AG04450 (cell line): ENCODE measurements at places on chromosomes 11 and 22.

DNA sequence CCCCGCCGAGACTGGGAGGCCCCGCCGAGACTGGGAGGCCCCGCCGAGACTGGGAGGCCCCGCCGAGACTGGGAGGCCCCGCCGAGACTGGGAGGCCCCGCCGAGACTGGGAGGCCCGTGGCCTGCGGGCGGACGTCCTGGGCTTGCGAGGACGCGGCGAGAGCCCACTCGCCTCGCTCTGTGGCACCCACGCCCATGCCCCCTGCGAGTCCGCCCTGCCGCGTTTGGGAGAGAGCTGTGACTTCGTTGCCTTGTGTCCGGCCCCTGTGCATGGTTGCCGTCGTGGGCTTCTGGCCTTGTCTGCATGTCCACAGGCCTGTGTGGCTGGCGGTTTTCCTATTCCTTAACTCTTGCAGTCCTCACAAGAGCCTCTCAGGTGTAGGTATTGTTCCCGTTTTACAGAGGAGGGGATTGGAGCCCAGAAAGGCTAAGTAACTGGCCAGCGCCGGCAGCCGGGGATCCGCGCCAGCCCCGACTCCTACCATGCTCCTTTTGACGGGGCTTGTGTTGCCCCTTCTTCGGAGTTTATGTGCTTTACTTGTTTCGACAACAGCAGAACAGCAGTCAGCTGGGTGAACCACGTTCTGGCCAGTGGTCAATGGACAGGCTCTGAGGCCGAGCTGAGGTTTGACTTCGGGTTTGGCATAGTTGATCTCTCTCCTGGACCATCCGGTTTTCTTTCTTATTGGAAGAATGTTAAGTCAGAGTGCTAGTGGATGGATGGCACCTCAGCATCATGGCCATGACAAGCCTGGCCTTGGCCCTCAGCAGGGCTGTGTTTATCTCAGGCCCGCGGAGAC lies 741 bp downstream of the PHRF1 start:
- DNase-seq = no peak

DNA sequence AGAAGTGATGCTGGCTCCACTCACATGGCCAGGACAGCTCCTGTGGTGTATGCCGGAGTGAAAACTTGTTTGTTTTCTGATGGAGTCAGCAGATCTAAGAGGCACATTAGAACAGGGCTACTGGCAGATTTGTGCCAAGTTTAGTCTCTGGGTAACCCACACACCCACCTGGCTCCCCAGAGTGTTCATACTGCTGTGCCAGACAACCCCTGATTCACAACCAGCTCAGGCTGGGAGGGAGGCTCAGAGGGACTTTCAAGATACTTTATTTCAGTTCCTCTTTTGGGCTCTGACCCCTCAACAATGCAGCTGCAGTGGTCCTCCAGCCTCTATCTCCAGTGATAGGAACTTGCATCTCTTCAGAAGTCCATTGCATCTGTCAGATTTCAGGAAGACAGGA lies 8.5 kb downstream of the NTM start:
- DNase-seq = no peak

DNA sequence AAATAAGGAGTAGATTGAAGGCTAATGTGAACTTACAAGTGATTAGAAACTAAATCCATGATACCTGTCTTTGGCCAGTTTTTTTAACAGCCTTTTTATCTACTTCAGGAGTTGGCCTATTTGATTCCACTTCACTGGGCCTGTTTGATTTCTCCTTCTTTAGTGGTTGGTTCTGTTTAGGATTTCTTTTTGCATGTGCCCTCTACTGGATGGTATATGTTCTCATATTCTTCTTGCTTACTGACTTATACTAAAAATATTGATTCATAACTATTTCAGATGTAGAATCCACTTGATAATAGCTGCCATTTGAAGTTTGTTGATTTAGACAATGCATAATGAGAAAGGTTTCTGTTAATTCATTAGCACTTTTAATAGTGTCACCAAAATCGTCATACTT lies 53.9 kb downstream of the USP47 start:
- no peak for DNase-seq

DNA sequence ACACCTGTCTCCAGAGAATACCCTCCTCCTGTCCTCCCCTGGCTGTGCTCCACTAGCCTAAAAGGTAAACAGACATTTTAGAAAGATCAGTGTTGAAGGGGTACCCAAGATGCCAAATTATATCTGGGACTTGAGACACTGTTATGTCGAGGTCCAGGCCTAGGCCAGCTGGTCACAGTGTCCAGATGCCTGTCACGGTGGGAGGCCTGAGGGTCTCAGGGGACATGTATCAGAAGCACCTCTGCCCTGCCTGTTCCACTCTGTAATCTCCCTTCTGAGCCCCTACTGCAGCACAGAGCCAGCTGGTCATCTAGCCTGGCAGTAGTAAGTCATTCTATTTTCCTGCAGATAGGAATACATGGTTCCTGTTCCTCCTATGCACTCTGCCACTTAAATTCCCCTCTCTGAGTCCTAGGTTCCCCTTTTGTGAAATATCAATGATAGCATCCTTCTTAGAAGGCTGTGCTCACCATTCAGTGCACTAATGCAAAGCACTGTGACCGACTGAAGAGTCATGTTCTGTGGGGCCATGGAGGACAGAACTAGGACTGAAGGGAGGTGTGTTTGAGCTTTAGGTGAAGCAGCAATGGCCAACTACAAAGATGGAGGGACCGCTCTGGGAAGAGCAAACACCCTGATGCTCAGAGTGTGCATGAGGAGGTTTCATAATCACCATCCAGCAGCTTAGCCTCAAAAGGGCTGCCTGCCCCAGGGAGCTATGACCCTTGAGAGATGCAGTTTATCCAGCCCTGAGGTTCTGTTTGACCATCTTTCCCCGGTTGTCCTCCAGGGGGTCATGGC lies 44.8 kb upstream of the TUB start:
- DNase-seq = no peak

- no peak for DNase-seq
These were observed 74.5 kb downstream of the INSC start for GRCh38 chr11:15189189-15189588.

DNA sequence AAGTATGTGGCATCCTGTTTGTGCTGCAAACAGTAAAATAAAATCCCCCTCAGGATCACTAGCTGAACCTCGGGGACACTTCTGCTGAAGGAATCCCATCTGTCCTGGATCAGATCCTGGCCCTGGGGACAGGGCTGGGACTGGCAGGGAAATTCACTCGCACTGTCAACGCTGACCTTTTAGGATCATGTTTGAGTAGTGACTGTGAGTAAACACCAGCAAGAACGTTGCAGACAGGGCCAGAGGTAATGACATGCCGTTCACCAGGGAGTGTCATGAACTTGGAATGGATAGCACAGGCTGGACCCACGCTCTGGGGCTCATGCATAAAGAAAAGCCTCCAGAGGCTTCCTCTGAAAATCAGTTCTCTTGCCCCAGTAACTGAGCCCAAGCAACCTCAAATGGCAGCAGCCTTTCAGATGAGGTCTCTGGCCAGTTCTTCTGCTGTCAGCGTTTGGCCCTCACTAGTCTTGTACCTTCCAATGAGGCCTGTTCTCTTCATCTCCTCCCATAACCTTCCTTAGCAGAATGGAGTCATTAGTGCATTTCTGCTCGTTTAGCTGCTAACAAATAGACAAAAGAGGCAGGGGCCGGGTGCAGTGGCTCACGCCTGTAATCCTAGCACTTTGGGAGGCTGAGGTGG lies 51.0 kb upstream of the BARX2 start:
- DNase-seq = no peak

DNA sequence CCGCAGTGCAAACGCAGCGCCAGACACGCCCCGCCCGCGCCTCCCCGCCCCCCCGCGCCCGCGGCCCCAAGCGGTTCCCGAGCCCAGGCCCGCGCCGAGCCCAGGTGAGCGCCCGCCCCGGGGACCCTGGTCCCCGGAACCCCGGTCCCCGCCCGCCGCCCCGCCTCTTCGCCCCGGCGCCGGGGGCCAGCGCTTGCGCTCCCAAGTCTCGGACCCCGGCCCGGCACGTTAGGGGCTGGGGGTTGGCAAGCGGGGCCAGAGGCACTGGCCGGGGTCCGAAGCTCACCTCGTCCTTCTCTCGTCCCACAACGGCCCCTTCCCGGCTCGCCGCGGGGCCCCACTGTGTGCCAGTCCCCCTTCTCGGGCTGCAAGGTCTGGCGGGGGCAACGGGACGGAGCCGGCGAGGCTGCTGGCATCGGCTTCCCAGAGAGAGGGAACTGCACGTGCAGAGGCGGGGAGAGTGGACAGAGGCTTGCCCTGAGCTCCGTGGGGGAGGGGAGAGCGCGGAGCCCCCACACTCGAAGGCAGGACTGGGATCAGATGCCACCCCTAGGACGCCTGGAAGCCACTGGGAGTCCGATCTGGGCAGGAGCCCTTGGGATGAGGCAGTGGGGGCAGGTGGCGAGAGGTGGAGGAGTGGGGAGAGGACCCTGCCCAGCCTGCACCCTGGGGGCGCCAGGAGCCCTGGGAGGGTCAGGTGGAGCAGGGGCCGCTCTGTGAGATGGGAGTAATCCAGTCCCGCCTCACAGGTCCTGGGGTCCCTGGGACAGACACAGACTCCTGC lies 1.8 kb upstream of the AIFM3 start:
- DNase-seq = no peak

DNA sequence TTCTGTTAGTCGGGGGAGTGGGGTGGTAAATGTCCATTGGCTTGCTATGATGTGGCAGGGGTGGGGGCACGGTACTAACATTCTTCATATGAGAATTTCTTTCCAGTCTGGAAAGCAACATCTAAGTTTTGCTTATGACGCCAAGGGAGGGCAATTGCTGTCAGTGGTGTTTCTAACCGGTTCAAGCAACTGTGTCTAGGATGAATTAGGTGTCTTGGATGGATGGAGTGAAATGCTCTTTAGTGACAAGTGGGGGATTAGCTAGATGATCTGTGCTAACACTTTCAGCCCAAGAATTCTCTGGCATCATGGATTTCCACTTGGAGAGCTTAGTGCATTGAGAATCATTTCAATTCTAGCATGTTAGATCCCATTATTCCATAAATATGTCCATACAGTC lies 262.6 kb upstream of the SORL1-AS1 start:
- no peak for DNase-seq

DNA sequence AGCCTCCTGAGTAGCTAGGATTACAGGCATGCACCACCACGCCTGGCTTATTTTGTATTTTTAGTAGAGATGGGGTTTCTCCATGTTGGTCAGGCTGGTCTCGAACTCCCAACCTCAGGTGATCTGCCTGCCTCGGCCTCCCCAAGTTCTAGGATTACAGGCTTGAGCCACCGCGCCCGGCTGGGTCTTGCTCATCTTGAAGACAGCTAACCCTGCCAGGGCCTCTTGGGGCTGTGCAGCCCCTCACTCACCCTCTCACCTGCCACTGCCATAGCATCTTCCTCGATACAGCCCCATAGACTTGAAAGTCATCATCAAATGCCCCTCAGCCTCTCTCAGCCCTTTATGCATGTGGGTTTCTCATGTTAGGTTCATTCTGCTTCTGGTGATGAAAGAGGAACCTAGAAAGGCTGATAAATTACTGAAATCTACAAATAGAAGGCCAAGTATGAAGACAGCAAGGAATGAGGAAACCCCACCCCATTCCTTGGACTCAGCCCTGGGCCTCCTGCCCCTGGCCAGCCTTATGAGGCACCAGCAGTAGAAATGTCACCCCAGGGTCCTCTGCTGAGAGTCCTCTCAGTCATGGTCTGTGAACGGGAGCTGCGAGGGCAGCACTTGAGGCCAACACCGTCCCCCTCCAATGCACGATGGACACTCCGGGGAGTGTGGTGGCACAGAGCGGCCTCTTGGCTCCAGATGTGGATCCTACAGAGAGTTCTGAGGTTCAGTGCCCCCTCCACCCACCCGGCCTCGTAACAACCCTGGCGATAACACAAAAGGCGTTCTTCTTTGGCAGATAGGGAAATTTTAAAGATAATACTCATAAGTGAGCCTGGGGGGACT lies 24.8 kb downstream of the SCGB1A1 start:
- DNase-seq = no peak

GRCh38 chr11:95138448-95138847 lies 48.8 kb downstream of the ENDOD1 start:
- DNase-seq = no peak

DNA sequence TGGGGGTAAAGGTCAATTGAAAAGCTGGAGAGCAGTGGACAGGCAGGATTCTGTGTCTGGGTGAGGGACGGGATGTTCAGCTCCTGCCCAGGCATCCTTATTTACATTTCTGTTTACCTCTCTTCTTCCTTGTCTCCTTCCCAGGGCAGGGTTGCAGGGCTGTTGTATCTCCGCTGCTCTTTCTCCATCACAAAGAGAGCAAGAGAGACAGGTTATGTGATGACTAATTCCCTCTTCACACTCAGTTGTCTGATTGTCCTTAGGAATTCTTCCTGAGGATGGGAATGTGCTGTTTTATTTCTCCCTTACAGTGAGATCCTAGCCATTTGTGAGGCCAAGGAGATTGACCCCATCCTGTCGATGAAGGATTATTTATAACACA lies 104.9 kb downstream of the VPREB1 start:
- DNase-seq = no peak

DNA sequence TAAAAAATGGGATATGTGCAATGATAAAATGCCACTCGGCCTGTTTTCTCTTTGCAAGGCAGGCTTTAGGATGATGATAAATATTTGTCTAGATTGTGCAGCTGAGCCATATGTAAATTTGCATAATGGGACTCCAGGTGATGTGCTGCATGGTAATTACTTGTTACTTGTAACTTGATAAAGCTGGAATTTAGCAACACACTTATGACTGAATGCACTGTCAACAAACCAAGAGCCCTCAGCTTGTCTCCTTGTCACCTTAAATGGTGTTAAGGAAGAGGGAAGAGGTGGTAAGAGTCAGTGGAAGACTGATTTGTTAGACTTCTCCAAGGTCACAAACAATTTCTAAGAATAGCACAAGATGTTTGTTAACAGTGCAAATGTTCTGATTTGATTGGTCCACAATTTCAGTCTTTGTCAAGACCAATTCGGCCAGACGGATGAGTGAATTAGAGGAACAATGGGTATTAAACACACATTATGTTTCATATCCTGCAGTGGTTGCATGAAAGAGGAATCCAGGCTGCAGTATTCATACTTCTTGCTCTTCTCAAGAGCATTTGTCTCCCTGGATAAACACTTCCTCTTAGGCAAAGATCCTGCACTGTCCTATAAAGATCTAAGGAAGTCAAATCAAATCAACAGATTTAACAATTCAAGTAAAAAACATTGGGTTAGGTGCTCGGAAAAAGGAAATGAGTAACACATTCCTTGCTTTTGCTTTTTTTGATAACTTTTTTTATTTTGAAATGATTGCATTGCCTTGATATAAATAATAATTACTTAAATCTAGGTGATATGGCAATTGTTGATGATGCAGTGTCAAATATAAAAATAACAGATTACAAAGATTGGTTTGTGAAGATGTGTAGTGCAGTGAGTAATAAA lies 448.3 kb upstream of the DDI1 start:
- DNase-seq = no peak

- no peak for DNase-seq
These were observed 100.1 kb upstream of the BID start for GRCh38 chr22:17874231-17874905.

DNA sequence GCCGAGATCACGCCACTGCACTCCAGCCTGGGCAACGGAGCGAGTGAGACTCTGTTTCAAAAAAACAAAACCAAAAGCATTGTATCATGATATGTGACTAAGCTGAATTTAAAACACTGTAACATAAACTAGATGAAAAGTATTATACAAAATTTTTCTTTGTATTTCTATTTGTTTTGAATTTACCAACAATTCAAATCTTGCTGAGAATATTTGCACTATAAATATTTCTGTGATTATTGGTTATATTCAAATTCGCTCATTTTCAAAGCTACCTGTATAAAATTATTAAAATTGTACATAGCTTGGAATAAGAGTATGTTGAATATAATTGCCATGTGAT lies 101.9 kb upstream of the SERPIND1 start:
- no peak for DNase-seq
